Stimulated activated naive CD8-positive, alpha-beta T cell treated with anti-CD3 and anti-CD28 coated beads, Interleukin-15, Interleukin-2, amounts not matched to agents 100 U/mL and 50 U/mL, for 24 hours (primary cell): ENCODE measurements at places on chromosomes 7 and 10.

GRCh38 chr7:81138870-81139269 is 220.0 kb upstream of the SEMA3C start:
- DNase-seq, result no peak

- no peak for DNase-seq
Measured at GRCh38 chr10:127063762-127064161, 132.6 kb downstream of the INSYN2A start.

- no peak for DNase-seq
Measured at GRCh38 chr7:24899905-24900304, 80.1 kb downstream of the OSBPL3 start.

GRCh38 chr7:141697211-141697871 is 4.6 kb downstream of the DENND11 start:
- no peak for DNase-seq

- no peak for DNase-seq
Measured at GRCh38 chr10:79593377-79593776, 17.4 kb upstream of the SFTPA1 start.

- DNase-seq, result peak; percentile 63
Measured at GRCh38 chr10:124648738-124649137, 95.4 kb downstream of the FAM53B start.

GRCh38 chr10:56633876-56634452 is 272.9 kb upstream of the ZWINT start:
- no peak for DNase-seq

GRCh38 chr7:8042796-8043535 is 74.4 kb downstream of the GLCCI1 start:
- no peak for DNase-seq

DNA sequence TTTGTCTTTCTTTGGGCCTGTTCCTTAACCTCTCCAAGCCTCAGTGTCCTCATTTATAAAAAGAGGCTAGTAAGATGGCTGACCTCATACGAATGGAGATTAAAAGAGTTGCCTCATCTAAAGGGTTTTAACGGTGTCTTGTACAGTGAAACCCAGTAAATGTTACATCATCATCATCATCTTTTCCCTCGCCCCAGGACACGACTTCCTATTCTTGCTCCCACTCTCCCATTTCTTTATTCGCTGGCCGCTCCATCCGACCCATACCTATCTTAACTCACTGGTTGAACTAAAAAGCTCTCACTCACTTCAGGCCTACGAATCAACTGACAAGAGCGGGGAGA is 554 bp downstream of the FRA10AC1 start:
- no peak for DNase-seq

GRCh38 chr7:136131304-136131630 is 154.1 kb upstream of the MTPN start:
- no peak for DNase-seq

GRCh38 chr10:132488231-132488821 is 49.3 kb upstream of the INPP5A start:
- no peak for DNase-seq

DNA sequence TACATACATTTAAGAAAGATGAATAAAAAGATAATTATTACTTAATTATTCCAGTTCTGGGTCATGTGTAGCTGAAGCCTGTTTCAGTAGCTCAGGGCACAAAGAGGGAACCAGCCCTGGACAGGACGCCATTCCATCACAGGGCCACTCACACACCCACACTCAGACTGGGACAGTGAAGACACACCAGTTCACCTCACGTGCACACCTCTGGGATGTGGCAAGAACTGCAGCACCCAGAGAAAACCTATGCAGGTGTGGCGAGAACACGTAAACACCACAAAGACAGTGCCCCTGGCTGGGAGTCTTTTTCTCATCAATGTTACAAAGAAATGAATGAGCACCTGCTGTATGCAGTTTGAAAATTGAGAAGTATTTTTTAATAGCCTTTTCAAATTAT is 1.6 kb upstream of the IDI1 start:
- no peak for DNase-seq

GRCh38 chr10:83538047-83538446 is 601.3 kb upstream of the GHITM start:
- no peak for DNase-seq

- no peak for DNase-seq
Measured at GRCh38 chr7:10222976-10223375, 750.7 kb upstream of the PHF14 start.

DNA sequence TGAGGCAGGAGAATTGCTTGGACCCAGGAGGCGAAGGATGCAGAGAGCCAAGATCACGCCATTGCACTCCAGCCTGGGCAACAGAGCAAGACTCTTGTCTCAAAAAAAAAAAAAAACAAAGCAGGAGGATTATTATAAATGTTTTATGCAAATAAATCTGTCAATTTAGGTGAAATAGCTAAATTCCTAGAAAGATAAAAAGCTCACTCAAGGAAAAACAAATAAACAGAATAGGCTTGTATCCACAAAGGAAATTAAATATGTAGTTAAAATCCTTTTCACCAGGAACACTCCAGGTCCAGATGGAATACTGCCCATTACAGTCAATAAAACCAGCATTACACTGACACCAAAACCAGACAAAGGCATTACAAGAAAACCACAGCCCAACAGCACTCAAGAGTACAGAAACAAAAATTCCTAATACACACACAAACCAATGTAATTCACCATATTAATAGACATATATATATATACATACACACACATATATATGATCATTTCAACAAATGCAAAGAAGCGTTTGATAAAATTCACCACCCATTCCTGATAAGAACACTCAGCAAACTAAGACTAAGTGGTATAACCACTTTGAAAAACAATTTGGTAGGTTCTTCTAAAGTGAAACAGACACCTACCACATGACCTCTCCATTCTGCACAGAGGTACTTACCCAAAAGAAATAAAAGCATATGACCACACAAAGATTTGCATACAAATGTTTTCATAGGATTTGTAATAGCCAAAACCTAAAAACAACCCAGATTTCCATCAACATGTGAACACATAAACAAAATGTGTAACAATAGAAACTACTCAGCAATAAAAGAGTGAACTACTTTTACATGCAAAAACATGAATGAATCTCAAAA is 38.8 kb downstream of the ABI1 start:
- DNase-seq, result no peak
